ENCODE measurements at places on chromosomes 5 and 9. TPM values are rescaled to one million over a fixed set of nuclear protein-coding genes. Genes with fewer than 3 reads are reported as not detected.

CHSY3 gene
- total RNA-seq: 0.57 TPM

- DNase-seq: no peak
Measured at GRCh38 chr5:175692996-175693710, 35.3 kb downstream of the HRH2 start.

- no peak for DNase-seq
Measured at GRCh38 chr5:99156688-99157087, 227.9 kb upstream of the CHD1 start.

DNA sequence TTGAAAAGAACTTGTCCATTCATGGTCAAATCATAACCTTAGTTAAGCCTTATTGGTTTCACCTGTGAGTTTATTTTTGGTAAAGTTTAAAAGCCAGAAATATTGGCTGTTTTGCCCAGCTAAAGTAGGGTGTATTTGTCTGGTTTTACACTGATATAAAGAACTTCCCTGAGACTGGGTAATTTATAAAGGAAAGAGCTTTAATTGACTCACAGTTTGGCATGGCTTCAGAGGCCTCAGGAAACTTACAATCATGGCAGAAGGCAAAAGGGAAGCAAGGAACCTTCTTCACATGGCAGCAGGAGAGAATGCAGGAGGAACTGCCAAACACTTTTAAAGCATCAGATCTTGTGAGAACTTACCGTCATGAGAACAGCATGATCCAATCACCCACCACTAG lies 55.3 kb downstream of the JAKMIP2 start:
- no peak for DNase-seq

GFRA3 gene
- total RNA-seq: 1.4 TPM

FOXD4 gene
- total RNA-seq: not detected

- no peak for DNase-seq
Measured at GRCh38 chr9:36779582-36779981, 206.9 kb downstream of the MELK start.

CTXN3 gene
- total RNA-seq: not detected

SKP1 gene
- 458 TPM for total RNA-seq

TMEM174 gene
- not detected for total RNA-seq

DNA sequence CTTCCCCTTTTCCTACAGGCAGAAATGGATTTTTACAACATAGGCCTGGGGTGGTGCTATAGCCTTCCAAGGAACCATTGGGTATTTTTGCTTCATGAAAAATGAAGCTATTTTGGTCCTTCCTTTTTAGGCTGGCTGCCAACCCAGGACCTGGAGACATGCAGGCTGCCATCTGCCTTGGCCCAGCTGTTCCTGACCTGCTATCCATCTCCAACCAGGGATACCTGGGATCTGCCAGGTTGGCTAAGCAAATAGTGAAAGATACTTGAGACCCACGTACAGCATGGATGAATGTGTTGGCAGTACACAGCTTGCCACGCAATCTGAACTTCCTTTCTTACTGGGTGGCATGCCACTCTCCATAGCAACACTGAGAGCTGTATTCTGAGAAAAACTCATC lies 31.1 kb downstream of the MRPS27 start:
- no peak for DNase-seq

DNA sequence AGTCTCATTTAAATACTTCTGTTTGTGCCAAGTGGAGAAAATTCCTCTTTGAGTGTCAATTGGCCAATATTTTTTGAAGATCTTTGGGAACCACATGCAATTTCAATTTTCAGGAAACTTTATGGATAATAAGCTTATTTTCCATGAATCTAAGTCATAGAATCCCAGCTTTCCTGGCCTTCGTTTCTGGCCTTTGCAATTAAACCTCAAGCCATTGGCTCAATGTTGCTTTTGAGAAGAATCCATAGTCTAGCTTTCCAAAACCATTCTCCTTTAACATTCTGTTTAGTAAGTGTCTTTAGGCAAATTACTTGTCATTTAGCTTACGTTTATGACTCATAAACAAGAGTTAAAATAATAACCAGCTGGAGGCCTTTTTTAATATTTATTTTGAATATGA lies 145.0 kb upstream of the FTMT start:
- no peak for DNase-seq

GABRB2 gene
- 0.05 TPM for total RNA-seq

GRCh38 chr5:153660919-153661318 lies 170.4 kb downstream of the GRIA1 start:
- no peak for DNase-seq

GRCh38 chr9:21252721-21253547 lies 13.1 kb upstream of the IFNA14 start:
- no peak for DNase-seq

- no peak for DNase-seq
Measured at GRCh38 chr9:109013679-109014607, 644 bp upstream of the CTNNAL1 start.

C9orf50 gene
- not detected for total RNA-seq

GRCh38 chr5:61182449-61182848 lies 20.2 kb upstream of the SMIM15 start:
- DNase-seq: no peak

AGXT2 gene
- not detected for total RNA-seq
